Cerebellum (tissue), 4 donors: ENCODE measurements at places on chromosomes 16 and 17. TPM values are rescaled to one million over a fixed set of nuclear protein-coding genes. Genes with fewer than 3 reads are reported as not detected.

CMTM2 gene
- not detected for total RNA-seq

TSPAN10 gene
- total RNA-seq: 0.82 TPM

NAA60 gene
- total RNA-seq: 12.5 TPM

KRT222 gene
- total RNA-seq: 17.6 TPM

SGCA gene
- not detected for total RNA-seq

MMP2 gene
- total RNA-seq: 25.4 TPM

HEATR9 gene
- not detected for total RNA-seq

MPV17L gene
- 11.1 TPM for total RNA-seq

GNG13 gene
- total RNA-seq: not detected

KRTAP4-9 gene
- total RNA-seq: not detected

MYH2 gene
- total RNA-seq: 0.91 TPM

NTN3 gene
- total RNA-seq: 2.5 TPM

EVPLL gene
- total RNA-seq: not detected

IRX5 gene
- total RNA-seq: 14.6 TPM
